Fibroblast of skin of abdomen (primary cell): ENCODE measurements at places on chromosomes 4 and X.
A peak's percentile ranks its signal among the peaks of the same experiment; 100 is the strongest.

- DNase-seq, result peak; percentile 47
These were observed 187.9 kb downstream of the EPHA5 start for GRCh38 chr4:65482410-65482809.

- no peak for DNase-seq
These were observed 107.1 kb downstream of the FAM193A start for GRCh38 chr4:2643555-2643954.

DNA sequence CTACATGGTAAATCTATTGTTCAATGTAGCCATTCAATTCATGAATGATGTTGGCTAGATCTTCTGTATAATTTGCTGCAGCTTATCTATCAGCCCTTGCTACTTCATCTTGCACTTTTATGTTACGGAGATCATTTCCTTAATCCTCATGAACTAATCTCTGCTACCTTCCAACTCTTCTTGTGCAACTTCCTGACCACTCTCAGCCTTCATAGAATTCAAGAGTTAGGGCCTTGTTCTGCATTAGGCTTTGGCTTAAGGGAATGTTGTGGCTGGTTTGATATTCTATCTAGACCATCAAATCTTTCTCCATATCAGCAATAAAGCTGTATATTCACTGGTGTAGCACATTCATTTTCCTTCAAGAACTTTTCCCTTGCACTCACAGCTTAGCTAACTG is 36.7 kb upstream of the MAP9 start:
- DNase-seq, result no peak

GRCh38 chr4:10005632-10006031 is 15.7 kb downstream of the SLC2A9 start:
- no peak for DNase-seq

DNA sequence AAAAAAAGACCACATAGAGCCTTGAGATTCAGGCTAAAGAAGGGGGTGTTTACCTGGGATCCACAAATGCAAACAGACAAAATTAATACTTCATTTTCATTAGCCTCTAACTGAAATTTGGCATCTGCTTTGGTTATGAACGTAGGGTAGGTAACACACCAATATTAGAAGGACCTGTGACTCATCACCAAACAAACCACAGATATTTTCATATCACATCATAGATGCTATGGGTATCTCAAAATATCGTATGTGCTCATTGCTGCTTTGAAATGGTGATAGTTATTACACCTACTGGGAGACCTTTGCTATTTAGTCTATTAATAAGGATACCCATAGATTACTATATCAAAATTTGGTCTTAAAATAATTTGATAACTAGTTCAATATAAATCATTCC is 180.6 kb upstream of the MAP3K15 start:
- DNase-seq, result no peak

- no peak for DNase-seq
These were observed 46.4 kb downstream of the ASMT start for GRCh38 chrX:1661048-1661921.

GRCh38 chr4:145011636-145012035 is 86.4 kb downstream of the ANAPC10 start:
- no peak for DNase-seq

DNA sequence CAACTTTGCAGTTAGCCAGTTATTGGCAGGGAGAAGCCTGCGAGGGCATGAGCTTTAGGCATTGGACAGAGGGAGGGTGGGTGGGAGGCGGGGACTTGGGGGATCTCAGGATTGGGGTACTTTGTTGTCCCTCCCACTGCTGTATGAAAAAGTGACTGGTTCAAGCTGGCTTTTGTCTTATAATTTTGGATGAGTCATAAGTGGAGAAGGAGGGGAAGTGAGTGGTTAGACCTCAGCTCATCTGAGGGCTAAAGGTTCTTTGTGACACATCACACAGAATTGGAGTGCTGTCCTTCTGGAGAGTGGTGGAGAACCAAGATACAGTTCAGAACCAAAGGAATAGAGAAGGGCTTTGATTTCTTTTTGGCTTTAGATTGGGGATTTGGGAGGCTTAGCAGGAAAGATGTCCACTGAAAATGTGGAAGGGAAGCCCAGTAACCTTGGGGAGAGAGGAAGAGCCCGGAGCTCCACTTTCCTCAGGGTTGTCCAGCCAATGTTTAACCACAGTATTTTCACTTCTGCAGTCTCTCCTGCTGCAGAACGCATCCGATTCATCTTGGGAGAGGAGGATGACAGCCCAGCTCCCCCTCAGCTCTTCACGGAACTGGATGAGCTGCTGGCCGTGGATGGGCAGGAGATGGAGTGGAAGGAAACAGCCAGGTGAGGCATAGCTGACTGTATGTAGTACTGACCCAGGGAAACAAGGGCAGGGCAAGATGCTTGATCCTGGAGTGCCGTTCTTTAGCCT is at the start of gene SLC4A4:
Gene SLC4A4, plus strand, starts transcription at position 175 of the 748 bp plus-strand sequence.
- DNase-seq, result peak; percentile 73

- no peak for DNase-seq
These were observed 206.8 kb upstream of the ARHGAP24 start for GRCh38 chr4:85268188-85268587.

DNA sequence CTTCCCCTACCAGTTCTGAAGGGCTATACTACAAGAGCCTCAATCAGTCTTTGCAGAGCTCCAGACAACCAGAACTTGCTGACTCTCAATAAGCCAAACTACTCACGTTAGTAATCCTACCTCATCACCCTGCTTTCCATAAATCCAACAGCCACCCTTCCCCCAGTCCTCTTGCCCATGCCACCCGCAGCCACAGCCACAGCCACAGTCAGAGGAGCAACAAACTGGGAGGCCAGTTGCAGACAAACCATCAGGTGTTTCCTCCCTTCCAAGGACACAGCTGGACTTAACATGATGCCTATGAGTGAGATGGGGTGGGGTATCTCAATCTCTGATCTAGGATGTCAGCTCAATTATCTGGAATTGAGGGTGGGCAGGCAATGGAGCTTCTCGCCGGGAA is 1.0 kb downstream of the GABRA3 start:
- DNase-seq, result no peak

GRCh38 chr4:41572956-41573355 is 35.0 kb downstream of the LIMCH1 start:
- DNase-seq, result no peak

DNA sequence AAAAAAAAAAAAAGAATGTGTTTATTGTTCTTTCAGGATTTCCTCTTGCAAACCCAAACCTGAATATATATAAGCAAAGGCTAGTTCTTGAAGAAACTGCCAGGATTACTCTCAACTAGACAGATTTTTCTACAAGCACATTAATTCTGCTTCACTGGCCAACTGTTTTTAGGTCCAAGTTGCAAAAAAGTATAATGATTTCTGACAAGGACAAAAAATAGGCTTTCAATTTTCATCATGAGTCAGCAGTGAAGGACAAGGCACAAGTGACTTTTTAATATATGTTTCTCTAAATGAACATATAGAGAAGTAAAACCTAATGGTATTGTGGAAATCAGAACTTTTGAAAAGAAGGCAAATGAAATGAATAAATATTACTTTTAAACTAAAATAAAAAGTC is 73.7 kb downstream of the ELOVL6 start:
- no peak for DNase-seq

DNA sequence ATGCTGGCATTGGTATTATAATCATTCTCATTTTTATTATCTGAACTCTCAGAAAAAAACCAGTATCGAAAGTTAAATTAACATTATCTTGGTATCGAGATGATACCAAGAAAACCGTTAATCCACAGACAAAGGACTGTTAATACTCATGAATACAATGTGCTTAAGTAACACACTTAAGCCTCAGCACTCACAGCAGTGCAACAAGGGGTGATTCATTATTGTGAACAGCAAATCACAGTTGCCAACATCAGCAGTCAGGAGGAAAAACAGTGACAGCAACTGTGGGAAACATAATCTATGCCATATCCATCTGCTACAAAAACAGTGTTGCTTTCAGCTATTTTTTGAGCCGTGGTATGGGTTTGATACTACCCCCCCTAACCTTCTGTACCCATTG is 210.9 kb upstream of the ATOH1 start:
- DNase-seq, result no peak

- no peak for DNase-seq
These were observed 9.0 kb downstream of the BMP3 start for GRCh38 chr4:81039351-81039972.

- DNase-seq, result no peak
These were observed 25.5 kb upstream of the UVSSA start for GRCh38 chr4:1321486-1321885.

DNA sequence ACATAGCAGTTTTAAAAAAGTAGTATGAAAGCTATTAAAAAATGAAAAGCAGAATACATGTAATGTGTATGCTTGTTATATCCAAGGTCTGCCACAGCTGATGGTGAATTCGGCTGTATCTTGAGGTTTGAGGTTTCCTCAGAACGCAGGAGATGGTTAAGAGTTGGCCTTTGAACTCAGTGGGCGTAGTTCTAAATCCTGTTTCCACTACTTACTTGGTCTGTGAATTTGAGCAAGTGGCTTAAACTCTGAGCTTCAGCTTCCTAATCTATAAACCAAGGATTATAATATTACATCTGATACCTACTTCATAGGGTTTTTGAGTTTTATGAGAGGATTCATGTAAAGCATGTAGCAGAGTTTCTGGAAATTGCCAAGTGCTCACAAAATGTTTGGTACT is 125.2 kb downstream of the STIM2 start:
- no peak for DNase-seq

DNA sequence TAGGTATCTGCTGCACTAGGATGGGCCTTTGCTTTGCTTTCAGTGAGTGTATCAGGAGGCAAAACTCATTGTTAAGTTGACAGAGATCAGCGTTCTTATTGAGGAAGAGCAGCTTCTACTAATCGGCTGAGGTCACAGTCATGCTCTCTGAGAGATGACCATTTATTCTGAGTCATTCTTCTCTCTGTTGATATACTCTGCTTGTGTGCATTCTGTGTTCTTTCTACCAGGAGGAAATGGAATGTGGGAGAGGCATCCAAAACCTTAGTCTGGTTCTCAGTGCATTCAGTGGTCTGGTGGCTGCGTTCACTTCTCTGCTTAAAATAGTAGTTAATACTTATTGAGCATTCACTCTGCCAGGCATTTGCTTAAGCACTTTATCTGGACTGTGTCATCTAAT is 66.2 kb downstream of the RRAGB start:
- DNase-seq, result no peak

DNA sequence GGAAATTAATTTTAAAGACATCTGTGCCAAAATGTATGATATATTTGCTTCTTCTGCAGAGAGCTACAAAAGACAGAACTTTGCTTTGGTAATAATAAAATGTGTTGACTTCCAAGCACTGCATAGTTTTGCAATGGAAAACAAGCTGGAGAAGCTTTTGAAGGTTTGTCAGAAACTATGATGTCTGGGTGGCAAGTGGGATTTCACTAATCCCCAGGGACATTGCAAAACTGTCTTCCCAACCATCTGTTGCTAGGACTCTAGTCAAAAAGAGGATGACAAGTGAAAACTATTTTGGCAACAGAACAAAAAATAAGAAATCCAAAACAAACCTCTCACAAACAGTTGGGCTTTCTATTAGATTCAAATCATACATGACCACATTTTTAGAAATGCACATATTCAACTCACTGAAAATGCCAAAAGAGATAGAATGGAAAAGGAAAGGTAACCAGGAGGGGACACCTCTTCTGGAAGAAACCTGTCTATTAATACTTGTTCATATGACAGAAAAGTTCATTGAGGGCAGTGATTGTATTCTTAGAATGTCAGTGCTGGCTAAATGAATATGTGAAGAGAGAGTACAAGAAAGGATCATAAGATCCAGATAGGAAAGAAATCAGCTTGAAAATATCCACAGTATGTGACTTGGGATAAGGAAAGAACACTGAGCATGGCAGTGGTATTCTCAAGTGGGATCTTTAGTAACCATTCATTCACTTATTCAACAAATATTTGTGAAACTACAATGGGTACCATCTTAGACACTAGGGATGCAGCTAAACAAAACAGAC is 228.0 kb downstream of the RASL11B start:
- DNase-seq, result peak; percentile 59

DNA sequence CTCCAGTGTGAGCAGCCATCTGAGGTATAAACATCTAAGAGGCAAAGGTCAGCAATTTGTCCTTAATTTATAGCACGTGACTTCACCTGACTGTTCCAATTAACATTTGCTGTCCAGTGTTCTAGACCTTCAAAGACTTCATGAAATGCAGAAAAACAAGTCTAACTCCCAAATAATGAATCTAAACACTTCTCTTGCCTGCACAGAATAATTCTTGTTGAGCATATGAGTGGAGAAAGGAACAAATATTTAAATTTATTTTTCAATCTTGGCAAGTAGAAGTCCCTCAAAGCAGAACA is 12.0 kb downstream of the RFC1 start:
- DNase-seq, result no peak

GRCh38 chrX:148466292-148466691 is 34.1 kb upstream of the AFF2 start:
- DNase-seq, result peak; percentile 2

- DNase-seq, result no peak
These were observed 52.3 kb downstream of the LGI2 start for GRCh38 chr4:24978291-24979075.

- peak; percentile 48 for DNase-seq
These were observed 44.3 kb downstream of the IL21 start for GRCh38 chr4:122576261-122577188.

- no peak for DNase-seq
These were observed 194.2 kb upstream of the NOCT start for GRCh38 chr4:138821331-138821730.

DNA sequence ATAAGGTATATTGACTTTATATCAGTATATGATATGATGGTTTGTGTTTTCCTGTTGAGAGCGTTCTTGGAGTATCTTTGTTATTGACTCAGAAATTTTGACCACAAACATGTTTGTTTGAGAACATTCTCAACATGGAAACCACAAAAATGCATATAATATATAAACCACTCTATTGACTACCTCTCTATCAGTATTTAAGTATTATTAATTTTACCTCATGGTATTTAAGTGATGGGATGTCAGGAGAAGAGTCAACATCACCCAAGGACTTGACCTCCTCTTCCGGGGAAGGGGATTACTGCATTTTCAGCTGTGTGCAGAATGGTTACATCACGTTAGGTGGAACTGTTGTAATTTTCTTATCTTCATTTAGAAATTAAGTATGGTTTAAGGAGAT is 54.3 kb upstream of the PUDP start:
- DNase-seq, result no peak

- peak; percentile 85 for DNase-seq
These were observed 53.3 kb downstream of the SCD5 start for GRCh38 chr4:82745173-82745842.

DNA sequence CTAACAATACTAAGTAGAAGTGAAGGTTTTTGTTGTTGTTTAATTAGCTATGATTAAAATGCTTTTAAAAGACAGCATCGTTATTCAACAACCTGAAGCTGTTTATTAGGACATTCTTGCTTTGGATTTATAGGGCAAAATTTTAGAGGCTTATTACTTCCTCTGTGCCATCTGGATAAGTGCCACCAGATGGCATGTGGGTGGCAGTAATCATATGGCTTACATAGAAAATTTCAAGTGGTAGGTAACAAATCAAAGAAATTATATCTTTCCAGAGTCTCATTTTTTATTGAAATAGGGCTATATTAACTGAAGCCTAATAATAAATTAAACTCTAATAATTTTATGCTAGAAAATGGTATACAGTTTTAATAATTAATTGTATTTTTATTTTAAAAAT is 83.3 kb upstream of the HTR2C start:
- no peak for DNase-seq
